GM03348 (cell line): ENCODE measurements at places on chromosomes 16 and 17.

- peak; percentile 61 for DNase-seq
Measured at GRCh38 chr17:49290690-49291359, 60.2 kb upstream of the PHOSPHO1 start.

GRCh38 chr16:1002399-1003166 is 21.0 kb downstream of the SOX8 start:
- DNase-seq = peak; percentile 62

- no peak for DNase-seq
Measured at GRCh38 chr17:38324772-38325171, 19.0 kb downstream of the GPR179 start.

DNA sequence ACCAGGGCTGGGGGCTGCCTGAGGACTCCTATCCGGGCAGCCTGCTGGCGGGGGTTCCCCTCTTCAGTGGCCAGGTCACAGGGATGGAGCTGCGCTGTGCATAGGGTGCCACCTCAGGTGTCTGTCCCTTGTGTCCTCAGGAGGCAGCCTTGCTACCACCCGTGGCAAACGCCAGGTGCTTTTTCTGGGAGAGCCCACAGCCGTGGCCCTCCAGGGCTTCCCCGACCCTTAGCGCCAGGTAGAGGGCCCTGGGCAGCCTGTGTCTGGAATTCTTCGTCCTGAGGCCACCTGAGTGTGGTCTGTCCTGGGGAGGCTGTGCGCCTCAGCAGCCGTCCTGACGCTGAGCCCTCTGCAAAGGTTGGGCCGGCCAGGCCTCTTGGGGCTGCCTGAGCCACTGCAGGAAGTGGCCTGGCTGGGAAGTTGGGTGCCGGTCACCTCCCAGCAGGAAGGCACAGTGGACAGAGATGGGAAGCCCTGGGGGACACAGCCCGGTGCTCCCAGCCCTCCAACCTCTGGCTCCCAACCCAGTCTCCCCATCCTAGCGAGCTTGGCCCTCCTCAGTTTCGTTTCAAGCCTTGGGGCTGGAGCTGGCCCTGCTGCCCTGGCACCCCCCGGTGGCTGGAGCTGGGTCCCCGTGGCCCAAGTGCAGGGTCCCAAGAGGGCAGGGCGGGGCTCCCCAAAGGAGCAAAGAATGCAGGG is 7.6 kb upstream of the BAIAP3 start:
- DNase-seq = no peak

DNA sequence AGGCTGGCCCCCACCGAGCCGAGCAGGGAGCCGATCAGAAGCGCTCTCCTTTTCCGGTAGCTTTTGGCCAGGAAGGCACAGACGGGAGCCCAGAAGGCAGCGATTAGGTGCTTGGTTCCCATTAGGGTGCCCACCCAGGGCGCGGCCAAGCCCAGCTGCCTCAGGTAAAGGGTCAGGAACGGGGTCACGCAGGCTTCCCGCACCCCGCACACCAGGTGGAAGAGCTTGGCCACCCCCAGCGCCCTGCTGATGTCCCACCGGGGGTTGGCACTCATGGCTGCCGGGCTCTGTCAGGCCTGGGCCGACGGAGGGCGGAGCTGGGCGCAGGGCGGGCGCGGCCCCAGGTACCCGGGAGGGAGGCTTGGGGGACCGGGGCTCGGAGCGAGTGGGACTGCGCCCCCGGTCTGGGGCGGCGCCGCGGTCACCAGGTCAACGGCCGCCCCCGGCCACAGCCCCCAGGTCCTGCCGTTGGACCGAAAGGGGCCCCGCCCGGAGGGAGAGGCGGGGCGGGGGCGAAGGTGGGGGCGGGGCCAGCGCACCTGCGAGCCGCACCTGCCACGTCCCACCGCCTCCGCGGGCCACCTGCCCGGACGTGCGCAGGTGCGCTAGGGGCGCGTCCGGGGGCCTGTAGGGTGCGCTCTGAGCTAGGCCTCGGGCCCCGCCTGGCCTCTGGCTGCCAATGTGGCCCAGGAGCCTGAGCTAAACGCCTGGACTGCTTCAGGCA is at the start of gene MFSD6L:
TSS of gene MFSD6L (minus strand) at position 520 of the 724 bp plus-strand sequence. CDS start at position 275, 245 bp downstream.
- DNase-seq = no peak

- DNase-seq = no peak
Measured at GRCh38 chr16:10569621-10570020, 10.8 kb downstream of the EMP2 start.
